Stimulated activated CD8-positive, alpha-beta memory T cell treated with anti-CD3 and anti-CD28 coated beads, Interleukin-7, amount 100 ng/mL, for 24 hours (primary cell): ENCODE measurements at places on chromosomes 2 and 18.
A peak's percentile ranks its signal among the peaks of the same experiment; 100 is the strongest.

DNA sequence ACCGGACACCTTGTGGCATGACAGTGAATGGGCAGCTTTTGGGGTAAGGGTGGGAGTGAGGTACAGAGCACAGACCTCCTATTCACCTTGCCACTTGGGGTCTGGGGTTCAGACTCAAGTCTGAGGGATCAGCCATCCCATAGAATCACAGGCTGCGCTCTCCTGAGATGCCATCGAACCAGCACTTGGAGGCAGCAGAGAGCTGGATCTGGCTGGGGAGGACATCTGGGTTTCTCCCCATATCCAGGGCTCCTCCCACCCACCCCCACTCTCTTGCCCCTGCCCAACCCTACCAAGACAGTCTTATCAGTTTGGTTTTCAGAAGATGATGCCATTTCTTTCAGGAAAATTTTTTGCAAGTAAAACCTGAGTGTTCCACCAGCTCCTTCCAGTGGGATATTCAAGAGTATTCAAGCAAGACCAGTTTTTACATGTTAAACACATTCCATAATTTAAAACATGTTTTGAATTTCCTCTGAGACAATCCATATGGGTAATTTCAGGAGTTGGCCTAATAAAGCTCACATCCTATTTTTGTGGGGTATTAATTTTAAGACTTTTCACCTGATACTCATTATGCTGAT, 29.2 kb upstream of the TEX44 start:
- DNase-seq, result no peak

- no peak for DNase-seq
These were observed 53.2 kb downstream of the VWA3B start for GRCh38 chr2:98140210-98140609.

GRCh38 chr2:118841828-118842461, 5.5 kb downstream of the EN1 start:
- DNase-seq, result no peak

- no peak for DNase-seq
These were observed 67.6 kb downstream of the FEZ2 start for GRCh38 chr2:36530178-36530982.

DNA sequence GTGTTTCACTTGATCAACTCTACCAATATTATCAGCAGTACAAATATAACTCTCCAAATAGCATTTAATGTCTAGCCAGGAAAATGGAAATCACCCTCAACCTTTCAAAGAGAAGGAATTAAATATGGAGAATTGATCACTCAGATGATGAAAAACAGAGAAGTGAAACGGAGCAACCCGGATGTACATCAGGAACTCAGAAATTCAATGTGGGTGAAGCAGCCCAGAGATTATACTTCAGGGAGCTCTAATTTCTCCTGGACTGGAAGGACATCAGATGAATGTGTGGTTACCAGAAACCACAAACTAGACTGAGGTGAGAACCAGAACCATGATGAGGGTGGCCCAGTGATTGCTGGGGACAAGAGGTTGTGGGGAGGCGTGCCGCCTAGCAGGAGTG, 35.5 kb upstream of the COBLL1 start:
- DNase-seq, result no peak

DNA sequence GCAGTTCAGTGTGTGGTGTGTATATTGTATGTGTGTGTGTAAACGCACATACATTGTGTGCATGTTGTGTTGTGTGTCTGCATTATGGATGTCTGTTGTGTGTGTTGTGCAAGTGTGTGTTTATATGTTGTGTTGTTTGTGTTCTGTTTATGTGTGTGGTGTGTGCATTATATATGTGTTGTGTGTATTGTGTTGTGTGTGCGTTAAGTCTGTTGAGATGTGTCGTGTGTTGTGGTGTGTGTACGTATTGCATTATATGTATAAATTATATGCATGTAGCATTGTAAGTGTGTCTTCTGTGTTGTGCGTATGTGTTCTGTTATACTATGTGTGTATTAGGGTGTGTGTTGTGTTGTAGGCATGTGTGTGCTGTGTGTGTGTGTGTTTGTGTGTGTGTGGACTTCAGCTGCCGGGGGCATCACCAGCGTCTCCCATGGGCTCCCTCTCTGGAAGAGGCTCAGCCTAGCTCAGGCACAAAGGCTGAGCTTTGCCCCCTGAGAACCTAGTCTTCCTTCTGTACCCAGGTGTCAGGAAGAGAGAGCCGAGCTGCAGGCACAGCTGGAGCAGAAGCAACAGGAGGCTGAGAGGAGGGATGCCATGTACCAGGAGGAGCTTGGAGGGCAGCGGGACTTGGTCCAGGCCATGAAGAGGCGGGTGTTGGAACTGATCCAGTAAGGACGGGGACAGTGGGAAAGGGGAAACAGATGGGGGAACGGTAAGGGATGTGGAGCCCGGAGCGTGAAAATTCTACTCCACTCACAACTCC, 13.7 kb downstream of the RUFY4 start:
- no peak for DNase-seq

DNA sequence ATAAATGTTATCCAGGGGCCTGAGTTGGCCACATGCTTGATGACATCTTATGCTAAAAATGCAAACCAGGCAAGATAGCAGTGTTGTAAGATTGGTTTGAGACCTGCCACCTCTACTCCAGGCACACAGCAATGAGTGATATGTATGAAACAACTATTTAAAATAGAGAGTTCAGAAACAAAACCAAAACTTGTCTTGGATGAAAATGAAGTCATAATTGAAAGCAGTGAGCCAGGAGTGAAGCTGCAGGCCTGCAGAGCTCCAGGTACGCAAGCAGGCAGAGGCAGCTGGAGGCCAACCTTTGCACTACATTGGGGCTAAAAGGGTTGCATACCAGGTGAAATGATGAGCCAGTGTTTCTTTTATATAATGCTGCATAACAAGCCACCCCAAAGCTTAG, 89.2 kb upstream of the SPATS2L start:
- DNase-seq, result no peak

- DNase-seq, result peak; percentile 22
These were observed 70.8 kb upstream of the SMAD7 start for GRCh38 chr18:49021433-49022129.

GRCh38 chr2:153071090-153071489, 352.7 kb downstream of the ARL6IP6 start:
- DNase-seq, result no peak

DNA sequence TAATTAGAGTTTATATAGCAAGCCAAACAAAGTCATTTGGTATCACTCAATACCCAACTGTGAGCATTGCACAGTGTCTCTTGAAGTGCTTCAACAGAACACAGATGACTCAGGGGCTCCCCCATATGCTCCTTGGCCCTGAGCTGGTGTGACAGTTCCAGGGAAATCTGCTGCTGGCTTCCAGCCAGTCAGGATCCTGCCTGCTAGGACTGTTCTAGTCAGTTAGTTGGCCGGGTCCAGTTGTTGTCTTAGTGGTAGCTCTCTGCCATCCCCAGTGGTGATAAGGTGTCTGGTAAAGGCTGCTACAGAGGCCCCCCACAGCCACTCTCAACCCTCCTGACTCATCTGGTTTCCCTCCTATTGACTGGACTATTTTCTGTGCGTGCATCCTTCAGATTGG, 100.3 kb downstream of the IRS1 start:
- no peak for DNase-seq

DNA sequence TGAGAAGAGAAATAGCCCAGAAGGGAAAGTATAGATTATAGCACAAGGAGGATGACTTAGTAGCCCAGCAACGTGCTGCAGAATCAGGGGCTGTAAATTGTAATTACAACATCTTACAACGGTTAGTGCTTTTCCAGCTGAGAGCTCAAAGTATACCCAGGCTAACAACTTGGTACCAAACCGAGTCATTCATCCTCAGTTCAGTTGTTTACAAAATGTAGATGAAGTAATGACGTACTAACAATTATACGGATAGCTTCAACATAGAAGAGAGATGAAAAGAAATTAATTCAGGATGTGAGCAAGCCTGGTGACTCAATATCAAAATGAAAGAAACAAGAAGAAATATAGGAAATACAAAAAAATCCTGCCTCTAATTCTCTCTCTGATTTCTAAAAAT, 99.2 kb downstream of the DYNAP start:
- no peak for DNase-seq

GRCh38 chr2:149042881-149043280, 4.4 kb downstream of the LYPD6B start:
- no peak for DNase-seq

- no peak for DNase-seq
These were observed 85.6 kb upstream of the SPOPL start for GRCh38 chr2:138415985-138416384.

- no peak for DNase-seq
These were observed 237.2 kb downstream of the TSN start for GRCh38 chr2:121992700-121993099.

DNA sequence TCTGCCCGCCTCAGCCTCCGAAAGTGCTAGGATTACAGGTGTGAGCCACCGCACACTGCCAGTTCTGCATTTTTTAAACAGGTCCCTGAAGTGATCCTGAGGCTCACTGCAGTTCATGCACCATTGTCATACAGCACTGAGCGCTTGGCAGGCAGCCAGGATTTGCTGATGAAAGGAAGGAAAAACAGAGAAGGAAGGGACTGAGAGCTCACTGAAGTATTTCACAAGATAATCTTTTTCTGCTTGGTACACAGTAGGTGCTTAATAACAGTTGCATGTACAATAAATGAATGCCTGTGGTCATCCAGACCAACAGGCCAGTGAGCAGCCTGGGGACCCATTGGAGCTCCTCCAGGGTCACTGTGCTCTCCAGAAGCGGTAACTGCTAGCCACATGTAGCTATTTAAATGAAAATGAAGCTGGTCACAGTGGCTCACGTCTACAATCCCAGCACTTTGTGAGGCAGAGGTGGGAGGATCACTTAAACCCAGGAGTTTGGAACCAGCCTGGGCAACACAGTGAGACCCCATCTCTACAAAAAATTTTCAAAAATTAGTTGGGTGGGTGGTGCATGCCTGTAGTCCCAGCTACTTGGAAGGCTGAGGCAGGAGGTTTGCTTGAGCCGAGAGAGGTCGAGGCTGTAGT, 33.1 kb upstream of the SMAD7 start:
- DNase-seq, result no peak

- no peak for DNase-seq
These were observed 188.7 kb downstream of the IKZF2 start for GRCh38 chr2:212962691-212963090.
